Pancreas (tissue), 10 donors: ENCODE measurements at places on chromosomes 2 and 18. TPM values are rescaled to one million over a fixed set of nuclear protein-coding genes. Genes with fewer than 3 reads are reported as not detected.

DNA sequence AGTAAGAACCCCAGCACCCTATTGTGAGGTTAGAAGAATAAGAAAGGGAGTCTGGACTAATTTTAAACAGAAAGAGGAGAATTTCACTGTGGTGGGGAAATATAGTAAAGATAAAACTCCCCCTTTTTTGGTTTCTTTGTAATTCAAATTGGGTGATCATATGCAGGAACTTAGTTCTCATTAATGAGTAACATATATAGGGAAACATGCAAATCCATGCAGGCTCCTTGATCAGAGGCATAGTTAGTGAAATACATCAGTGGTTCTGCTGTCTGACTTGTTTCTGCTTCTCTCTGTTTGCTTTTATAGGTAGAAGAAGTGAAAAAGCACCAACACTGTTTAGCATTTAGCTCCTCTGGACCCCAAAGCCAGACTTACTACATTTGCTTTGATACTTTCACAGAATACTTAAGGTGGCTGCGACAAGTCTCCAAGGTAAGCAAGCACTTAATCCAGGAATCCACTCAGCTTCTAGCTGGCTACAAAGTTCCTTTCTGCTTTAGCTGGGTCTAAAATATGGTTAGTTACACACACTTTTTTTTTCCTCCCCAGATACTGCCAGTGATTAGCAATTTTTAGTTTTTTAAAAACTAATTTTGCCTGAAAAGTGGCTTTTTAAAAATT lies 123.2 kb downstream of the PHLPP1 start:
- no peaks in the 10 kb centered on the region for H3K27me3 ChIP-seq
- H3K4me3 ChIP-seq = no peak overlapping the region
- no peak for DNase-seq
- peaks cover 15% of the 10 kb centered on the region for H3K4me1 ChIP-seq
- no peak overlapping the region for H3K27ac ChIP-seq

- DNase-seq = no peak
- H3K27ac ChIP-seq = no peak overlapping the region
- no peaks in the 10 kb centered on the region for H3K27me3 ChIP-seq
- H3K36me3 ChIP-seq = no peaks in the 10 kb centered on the region
- H3K4me1 ChIP-seq = no peaks in the 10 kb centered on the region
Observed at GRCh38 chr18:29512203-29512602, 1335.3 kb upstream of the CDH2 start.

- H3K27me3 ChIP-seq = no peaks in the 10 kb centered on the region
- peaks cover 4% of the 10 kb centered on the region for H3K4me1 ChIP-seq
- peak overlapping the region; percentile 92 for H3K27ac ChIP-seq
- no peak for DNase-seq
Observed at GRCh38 chr2:105336786-105337121, 586 bp upstream of the C2orf49 start.

DNA sequence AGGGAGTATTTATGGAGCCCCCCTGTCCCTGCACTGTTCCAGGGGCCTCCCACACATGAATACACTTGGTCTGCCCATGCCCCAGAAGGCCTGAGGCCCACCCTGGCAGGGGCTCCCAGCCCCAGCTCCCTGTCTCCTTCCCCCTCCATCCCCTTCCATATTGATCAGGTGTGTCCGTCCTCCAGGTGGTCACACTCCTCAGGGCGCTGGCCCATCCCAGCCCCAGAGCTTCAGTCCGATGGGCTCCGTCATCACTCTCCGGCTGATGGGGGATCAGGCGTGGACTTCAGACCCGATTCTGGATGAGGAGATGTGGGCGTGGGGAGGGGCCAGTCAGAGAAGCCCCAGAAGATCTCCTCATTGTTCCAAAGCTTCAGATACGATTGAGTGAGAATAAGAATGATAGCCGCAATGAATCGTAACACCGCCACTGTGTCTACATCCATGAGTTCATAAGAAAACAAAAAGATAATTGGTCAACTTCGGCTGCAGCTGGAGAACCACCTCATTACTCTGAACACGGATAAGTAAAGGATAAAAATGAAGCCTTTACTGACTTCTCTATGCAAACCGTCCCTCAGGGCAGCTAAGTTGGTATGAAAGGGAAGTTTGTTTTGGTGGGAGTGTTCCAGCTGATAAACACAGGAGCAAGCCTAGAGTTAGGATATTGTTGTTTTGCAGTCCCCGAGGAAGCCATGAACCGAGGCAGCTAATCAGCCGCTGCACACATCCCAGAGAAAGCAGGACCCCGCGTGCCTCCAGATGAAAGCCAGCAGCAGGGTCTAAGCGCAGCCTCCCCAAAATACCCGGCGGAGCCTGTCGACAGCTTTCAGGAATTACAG lies 279.5 kb downstream of the NDUFA10 start:
- no peaks in the 10 kb centered on the region for H3K27me3 ChIP-seq
- H3K27ac ChIP-seq = no peak overlapping the region
- H3K36me3 ChIP-seq = no peaks in the 10 kb centered on the region
- H3K4me3 ChIP-seq = no peak overlapping the region

GRCh38 chr2:238379096-238379810 lies 47.5 kb upstream of the ASB1 start:
- no peak overlapping the region for H3K27ac ChIP-seq

GRCh38 chr18:21703241-21703820 lies 1.2 kb downstream of the ABHD3 start:
- H3K27me3 ChIP-seq = no peaks in the 10 kb centered on the region
- no peak for DNase-seq
- H3K4me3 ChIP-seq = peak overlapping the region; percentile 50
- peak overlapping the region; percentile 93 for H3K27ac ChIP-seq
- H3K36me3 ChIP-seq = no peaks in the 10 kb centered on the region

- no peak overlapping the region for H3K27ac ChIP-seq
- H3K27me3 ChIP-seq = no peaks in the 10 kb centered on the region
- no peak overlapping the region for H3K4me3 ChIP-seq
- H3K4me1 ChIP-seq = no peaks in the 10 kb centered on the region
Observed at GRCh38 chr2:48135797-48136196, 229.5 kb upstream of the FBXO11 start.

The SERPINB10 gene
- not detected for total RNA-seq

The ANKRD36B gene
- 15.6 TPM for total RNA-seq

The LHCGR gene
- total RNA-seq = not detected
